ENCODE measurements at places on chromosomes 4 and X. TPM values are rescaled to one million over a fixed set of nuclear protein-coding genes. Genes with fewer than 3 reads are reported as not detected.

Gene KCTD8
- not detected for polyA plus RNA-seq

Gene TRAPPC11
- polyA plus RNA-seq, result 24.2 TPM

GRCh38 chr4:165879641-165880040 lies 6.6 kb downstream of the TLL1 start:
- DNase-seq, result no peak

DNA sequence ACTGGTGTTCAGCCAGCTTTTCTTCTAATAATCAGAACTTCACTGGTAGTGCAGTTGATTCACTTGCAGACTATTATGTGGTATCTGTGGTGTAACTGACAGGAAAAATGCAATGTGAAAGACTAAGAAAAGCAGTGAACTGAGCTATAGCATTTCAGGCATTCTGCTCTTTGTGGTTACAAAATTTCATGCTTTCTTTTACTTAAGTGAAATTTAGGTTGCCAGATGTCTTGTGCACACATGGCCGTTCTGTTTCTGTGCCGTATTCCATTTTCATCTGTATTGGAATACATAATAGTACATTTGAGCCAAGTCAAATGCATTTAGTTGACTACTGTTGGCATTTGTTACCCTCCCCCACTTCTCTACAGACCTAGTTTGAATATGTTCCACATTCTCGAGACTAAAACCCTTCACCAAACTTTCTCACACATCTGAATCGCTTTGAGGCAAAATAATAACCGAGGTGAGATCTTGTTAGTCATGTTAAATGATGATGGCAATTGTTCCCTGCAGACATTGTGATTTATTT lies 8.2 kb downstream of the RTL3 start:
- DNase-seq, result peak; percentile 16

Measured in CD4-positive, alpha-beta memory T cell (primary cell).